ENCODE measurements at places on chromosomes 1 and 21.
A peak's percentile ranks its signal among the peaks of the same experiment; 100 is the strongest.

DNA sequence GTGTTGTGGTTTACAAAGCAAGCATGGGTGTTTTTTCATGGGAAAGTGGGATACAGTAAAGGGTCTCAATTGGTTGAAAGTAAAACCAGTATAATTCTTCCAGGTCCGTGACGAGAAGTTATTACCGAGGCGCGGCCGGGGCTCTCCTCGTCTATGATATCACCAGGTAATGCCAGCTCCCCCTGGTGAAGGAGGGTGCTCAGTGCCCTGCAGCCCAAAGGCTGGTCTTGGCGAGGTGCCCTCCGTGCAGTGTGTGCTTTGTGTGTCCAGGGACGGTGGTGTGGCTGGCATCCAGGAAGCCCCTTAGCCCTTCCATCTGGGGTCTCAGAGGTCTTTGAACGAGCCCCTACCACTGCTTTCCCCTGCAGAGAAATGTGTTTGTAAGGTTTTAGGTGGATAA is 24.8 kb downstream of the RAB4A start:
- DNase-seq = no peak

- no peak for DNase-seq
Measured at GRCh38 chr1:17308593-17308992, 596 bp downstream of the PADI4 start.

DNA sequence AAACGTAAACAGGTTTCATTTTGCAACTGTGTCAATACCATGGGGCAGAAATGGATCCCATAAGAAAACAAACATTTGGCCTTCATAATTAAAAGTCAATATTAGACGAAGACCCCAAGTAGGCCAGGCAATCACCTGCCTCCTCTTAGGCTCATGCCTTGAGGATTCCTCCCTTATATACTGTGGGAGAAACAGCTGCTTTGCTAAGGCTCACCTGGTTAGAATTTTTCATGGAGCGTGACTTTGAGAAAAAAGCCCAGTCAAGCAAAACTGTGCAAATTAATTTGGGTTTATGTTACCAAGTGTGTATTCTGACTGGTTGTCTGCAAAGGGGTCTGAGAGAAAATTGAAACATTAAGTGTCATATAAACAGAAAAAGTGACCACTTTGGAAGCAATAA is 605.3 kb upstream of the USP24 start:
- peak; percentile 54 for DNase-seq

- no peak for DNase-seq
Measured at GRCh38 chr1:101086783-101087182, 61.2 kb upstream of the DPH5 start.

- no peak for DNase-seq
Measured at GRCh38 chr1:211741788-211742187, 66.4 kb upstream of the NEK2 start.

- no peak for DNase-seq
Measured at GRCh38 chr1:218371927-218372672, 27.0 kb downstream of the TGFB2 start.

DNA sequence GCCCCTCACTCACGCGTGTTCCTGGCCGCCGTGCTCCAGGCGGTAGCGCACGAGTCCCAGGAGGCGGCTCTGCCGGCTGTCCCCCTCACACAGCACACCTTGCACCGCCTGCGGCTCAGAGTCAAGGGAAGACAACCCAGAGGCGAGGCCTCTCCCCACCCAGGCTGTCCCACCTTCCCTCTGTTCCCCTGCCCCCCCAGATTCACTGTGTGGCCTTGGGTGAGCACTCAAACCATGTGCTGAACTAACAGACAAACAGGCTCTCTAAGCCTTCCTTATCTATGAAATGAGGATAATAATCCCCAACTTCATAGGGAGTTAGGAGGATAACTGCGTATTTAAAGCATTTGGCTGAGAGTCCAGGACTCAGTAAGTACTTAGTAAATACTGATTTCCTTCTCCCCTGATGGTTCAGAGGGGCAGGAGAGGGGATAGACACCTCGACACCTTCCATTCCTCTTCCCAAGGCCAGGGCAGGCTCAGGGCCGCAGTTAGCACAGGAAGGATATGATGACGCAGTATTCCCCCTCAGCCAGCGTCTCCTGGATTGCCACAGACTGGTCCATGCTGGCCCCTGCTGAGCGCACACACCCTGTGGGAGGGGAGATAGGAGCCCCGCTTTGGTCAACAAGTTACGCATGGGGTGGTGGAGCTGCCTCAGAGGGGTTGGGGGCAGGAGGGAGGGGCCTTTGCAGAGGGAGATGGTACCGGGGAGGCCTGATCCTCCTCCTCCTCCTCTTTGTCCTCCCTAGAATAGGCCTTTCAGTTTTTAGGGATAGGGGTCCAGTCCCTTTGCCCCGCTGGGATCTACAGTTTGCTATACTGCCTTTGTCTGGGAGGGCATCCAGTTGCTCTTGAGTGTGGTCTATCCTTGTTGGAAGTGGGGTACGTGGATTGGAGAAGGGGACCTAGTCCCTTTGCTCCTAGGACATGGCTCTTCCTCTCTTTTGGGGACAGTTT is 830 bp downstream of the INPP5B start:
- DNase-seq = no peak

- DNase-seq = no peak
Measured at GRCh38 chr1:199723250-199723956, 304.1 kb upstream of the NR5A2 start.

DNA sequence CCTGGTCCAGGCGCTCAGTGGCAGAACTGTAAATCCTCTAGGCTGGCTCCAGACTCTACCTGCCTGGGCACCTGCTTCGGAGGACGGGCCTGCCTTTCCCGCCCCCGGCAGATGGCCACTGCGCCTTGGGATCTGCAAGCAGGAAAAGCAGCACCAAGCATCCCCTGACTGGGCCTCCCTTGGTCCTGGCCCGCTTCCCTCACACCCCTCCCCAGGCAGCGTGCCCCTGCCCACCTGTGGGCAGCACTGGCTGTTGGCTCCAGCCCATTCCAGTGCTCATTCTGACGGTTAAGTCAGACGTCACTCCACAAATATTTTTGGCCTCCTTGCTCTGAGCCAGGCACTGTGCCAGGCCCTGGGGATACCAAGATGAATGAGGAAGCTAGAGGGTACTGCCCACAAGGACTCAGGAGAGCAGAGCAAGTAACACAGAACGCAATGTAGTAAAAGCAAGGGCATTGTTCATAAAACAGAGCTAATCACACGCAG is 22.0 kb upstream of the BLACAT1 start:
- DNase-seq = no peak

GRCh38 chr1:157992031-157992832 is 1.2 kb upstream of the KIRREL1 start:
- peak; percentile 61 for DNase-seq

GRCh38 chr1:221598122-221598521 is 143.8 kb downstream of the DUSP10 start:
- DNase-seq = no peak

DNA sequence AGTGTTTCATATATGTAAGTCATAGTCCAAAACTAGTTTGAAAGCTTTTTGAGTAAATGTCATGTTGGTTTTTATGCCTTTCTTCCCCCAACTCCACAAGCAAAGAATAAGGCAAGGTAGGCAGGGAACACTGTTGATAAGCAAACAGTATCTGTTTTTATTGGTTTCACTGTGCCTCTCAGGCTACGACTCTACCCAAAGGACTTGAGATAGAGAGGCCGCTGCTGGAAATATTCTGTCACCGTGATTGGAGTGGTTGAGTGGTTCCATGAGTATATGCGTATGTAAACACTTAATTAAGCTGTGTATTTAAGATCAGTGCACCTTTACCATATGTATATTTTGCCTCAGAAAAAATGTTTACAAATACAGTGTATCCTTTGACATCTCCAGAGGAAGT is 138.1 kb upstream of the KIF26B start:
- DNase-seq = no peak

DNA sequence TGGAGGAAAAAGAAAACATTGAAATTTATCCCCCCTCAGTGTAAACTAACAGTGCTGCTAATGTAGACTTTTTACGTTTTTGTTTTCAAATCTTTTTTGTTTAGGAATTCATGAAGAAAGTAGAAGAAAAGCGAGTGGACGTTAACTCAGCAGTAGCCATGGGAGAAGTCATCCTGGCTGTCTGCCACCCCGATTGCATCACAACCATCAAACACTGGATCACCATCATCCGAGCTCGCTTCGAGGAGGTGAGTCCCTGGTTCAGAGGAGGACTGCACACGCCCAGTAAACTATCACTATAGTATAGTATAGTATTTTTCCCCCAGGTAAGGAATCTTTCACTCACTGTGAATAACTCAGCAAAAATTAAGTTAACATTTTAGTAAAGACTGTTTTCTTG is 37.8 kb upstream of the BMP8A start:
- DNase-seq = no peak

DNA sequence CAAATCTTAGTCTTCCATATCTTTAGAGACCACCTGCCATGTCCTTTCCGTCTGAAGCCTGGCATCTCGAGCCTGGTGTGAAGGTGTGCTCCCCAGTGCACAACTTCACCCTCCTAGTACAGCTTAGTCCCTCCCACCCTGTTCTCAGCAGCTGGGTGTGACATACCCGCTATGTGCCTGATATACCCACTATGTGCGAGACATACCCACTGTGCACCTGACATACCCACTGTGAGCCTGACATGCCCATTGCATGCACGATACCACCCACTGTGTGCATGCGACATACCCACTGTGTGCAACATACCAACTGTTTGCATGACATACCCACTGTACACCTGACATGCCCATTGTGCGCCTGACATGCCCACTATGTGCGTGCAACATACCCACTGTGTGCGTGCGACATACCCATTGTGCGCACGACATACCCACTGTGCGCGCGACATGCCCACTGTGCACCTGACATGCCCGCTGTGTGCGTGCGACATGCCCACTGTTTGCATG is 3.0 kb upstream of the RRP1 start:
- no peak for DNase-seq

DNA sequence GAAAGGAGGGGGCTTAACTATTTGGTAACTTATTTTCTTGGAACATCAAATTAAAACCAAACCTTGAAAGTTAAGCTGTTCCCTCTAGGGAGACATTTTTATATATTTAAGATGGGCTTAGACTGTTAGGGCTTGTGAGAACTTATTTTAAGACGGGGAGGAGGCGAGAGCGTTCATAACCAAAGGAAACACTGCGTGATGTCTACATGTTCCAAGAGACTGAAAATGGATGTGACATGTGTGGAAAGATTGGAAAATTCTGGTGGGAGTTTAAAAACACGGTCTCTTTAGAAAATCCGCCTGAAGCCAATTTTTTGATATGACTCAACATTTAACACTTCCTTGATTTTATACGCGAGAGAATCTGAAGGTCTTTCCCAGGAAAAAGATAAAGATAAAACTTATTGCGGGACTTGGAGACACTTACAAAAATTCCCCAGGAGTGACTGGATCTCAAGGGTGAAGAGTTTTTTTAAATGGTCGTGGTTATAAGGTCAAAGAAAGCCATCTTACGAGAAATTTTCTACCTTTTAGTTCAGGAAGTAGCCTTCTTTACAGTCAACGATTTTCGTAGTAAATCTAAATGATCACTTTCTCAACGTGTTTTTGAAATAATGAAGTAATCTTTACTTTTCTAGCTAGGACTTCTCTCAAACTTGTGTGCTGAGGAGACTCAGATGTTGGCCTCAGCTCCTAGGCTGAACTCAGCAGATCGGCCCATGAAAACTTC is 828 bp downstream of the PNRC2 start:
- no peak for DNase-seq

DNA sequence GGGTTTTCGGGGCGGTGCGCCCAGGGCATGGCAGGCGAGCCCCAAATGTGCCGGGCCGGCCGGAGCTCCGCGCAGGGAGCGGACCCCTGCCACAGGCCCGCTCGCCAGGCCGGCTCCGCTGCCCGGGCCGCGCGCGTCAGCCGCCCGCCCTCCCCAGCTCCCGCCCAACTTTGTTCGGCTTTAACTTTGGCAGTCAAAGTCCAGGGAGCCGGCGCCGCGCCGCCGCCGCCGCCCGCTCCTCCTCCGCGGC is 488 bp downstream of the SLC35D1 start:
- no peak for DNase-seq

DNA sequence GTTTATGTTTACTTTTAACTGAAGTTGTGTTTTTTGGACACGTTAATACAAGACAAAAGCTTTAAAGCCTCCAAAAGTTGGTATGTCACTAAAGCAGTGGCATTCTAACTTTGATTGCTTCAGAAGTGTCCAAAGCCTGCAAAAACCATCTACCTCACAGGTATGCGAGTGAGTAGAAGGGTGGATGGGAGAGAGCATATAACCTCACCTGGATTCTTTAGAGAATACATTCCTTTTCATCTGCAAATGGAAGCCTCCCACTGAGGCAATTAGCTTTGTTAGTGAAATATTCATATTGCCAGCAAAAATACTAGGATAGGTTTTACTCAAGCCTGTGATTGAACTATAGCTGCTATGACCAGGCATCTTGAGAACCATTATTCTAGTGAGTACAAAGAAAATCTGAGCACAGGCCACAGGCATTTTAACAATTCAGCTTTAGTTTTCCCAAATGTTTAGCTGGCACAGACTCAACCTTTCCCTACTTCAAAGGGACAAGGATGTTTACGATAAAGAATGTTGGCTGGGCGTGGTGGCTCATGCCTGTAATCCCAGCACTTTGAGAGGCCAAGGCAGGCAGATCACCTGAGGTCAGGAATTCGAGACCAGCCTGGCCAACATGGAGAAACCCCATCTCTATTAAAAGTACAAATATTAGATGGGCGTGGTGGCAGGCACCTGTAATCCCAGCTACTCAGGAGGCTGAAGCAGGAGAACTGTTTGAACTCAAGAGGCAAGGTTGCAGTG is 39.7 kb downstream of the MAP3K21 start:
- no peak for DNase-seq

DNA sequence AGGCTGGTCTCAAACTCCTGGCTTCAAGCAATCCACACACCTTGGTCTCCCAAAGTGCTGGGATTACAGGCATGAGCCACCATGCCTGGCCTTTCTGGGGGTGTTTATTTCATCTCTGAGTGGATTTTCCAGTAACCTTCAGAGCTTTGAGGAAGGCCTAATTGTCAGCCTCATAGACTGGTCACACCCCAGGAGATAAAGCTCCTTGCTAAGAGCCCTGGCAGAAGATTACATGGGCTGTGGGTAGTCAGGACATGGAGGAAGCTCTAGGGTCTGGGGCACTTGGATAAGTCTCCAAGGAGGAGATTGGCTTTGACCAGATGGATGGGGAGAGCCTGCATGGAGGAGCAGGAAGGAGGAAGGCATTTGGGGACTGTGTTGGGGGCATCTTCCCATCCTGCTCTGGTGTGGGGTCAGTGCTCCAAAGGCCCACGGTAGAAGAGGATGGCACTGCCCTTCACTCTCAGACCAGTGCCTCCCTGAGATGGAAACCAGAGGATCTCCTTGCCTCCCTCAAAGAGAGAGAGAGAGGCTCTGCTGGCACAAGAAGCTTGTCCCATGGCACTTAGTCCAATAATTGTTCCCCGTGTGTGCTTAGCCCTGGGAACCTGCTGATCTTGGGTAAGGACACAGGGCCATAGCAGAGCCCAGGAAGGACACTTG is 14.7 kb upstream of the GSTM4 start:
- DNase-seq = no peak

Measured in NCI-H187 (cell line).